Ureter (tissue), 1 donor: ENCODE measurements at places on chromosomes 4 and X.

DNA sequence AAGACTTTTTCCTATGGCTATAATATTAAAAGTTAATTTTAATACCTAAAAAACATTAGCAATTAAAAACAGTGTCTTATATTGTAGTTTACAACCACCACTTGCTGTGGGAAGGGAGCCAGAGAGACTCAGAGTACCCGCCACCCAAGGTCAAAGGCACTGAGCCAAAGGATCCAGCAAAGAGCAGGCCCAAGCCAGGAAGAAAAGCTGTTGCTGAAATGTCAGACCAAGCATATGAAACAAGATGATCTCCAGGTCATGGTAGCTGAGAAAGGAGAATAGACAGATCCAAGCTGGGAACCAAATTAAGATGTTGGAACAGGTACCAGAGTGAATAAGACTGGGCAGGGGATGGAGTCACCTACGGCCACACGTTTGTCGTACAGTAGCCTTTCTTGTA lies 18.8 kb upstream of the ATOH1 start:
- DNase-seq: no peak

DNA sequence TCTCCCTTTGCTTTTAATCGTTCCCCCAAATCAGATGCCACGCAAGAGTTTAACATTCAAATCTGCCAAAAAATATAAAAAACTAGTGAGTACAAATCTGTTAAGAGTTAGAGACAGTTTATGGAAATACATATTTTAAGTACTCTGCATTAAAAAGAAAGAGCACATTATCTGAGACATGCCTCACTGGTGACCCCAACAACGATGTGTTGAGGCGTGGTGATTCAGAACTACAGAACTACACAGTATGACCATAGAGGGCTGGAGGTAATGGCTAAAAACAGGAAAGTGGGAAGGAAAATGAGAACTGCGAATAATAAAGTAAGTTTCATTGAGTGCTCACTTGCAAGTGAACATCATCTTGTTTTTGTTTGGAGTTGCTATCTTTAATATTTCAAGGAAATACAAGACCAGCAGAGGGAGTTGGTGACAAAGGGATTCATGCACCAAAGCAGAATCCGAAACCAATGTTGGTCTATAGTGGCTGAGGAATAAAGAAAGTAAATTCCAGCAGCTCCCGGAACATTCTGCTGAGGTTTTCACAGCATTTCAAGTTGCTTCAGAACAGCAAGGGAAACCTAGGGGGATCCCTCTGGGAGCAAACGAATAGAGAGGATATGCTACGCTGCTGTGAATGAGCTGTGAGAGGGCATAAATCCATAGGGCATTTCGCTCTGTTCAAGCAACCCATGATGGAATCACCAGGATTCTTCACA lies 92.2 kb downstream of the DCHS2 start:
- no peak for DNase-seq

GRCh38 chrX:109264878-109265277 lies 217.0 kb downstream of the GUCY2F start:
- DNase-seq: no peak

DNA sequence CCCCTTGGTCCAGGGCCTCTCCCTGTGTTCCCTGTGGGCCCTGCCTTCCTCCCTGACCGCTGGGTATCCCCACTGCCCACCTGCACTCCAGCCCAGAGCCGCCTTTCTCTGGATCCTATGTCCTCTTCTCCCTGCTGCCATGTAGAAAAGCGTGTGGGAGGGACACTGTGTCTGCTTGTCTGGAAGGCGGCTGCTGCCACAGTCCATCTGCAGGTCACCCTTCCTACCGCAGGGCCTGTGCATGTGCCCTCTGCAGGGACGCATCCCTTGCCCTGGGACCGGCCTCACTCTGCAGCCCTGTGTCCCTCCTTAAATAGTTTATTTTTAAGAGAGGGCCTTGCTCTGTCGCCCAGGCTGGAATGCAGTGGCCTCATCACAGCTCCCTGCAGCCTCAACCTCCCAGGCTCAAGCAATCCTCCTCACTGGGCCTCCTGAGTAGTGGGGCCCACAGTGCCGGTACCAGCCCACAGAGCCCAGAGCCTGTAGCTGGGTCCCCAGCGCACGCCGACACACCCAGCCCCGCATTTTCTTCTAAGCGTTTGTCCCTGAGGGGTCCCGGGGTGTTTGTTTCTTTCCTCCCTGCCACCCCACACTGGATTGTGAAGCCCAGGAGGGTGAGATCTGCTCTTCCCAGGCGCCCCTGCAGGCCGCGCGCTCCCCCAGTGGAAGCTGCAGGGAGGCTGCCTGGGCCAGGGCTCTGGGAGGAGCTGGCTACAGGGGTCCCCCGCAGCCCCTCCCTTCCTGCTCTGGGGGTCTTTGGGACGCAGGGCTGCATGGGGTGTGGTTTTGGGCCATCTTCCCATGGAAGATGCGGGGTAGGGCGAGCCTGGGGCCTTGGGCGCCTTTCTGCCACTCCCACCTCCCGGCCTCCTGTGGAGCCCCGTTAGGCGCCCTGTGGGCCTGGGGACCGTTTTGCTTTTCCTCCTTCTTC lies 12.8 kb upstream of the NAT8L start:
- DNase-seq: no peak

GRCh38 chr4:4645743-4646142 lies 103.9 kb upstream of the STX18 start:
- DNase-seq: no peak

DNA sequence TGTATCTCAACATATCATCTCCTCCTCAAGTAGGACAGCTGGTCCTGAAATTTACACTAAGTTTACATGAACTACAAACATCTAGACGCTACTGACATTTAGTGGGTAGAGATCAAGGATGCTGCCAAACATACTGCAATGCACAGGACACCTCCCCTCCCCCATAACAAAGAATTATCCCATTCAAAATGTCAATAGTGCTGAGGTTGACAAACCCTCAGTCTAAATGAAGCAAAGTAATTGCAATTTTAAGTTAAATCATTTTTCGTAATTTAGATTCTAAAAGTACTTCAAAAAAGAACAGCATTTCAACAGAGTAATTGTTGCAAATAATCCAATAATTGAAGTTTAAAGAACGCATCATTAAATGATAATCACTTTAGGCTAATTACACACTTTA lies 1.2 kb downstream of the PRMT9 start:
- DNase-seq: no peak

DNA sequence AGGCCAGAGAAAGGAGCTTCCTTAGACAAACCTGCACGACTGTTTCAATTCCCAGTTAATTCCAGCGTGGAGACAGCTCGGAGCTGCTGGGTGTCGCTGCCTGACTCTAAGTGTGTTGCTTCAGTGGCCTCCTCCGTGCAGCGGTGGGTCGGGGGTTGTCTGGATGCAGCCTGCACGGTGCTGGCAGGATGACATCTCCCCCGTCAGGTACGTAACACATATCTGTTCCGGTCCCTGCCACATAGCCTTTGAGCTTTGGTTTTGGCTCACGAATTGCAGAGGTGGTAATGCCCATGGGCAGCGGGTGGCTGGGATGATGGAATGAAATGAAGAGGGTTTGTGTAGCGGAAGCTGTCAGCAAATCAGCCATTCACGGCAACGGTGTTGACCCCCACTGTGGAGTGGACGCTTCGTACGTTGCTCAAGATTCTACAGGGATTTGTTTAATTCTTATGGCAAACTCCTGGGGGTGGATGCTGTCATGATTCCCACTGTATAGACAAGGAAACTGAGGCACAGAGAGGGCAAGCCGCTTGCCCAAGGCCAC lies 33.7 kb upstream of the HMX1 start:
- no peak for DNase-seq

GRCh38 chr4:46937493-46937892 lies 28.4 kb upstream of the COX7B2 start:
- no peak for DNase-seq

GRCh38 chr4:119035951-119036737 lies 99.5 kb upstream of the MYOZ2 start:
- no peak for DNase-seq

GRCh38 chr4:103052779-103053178 lies 23.8 kb downstream of the SLC9B2 start:
- no peak for DNase-seq

DNA sequence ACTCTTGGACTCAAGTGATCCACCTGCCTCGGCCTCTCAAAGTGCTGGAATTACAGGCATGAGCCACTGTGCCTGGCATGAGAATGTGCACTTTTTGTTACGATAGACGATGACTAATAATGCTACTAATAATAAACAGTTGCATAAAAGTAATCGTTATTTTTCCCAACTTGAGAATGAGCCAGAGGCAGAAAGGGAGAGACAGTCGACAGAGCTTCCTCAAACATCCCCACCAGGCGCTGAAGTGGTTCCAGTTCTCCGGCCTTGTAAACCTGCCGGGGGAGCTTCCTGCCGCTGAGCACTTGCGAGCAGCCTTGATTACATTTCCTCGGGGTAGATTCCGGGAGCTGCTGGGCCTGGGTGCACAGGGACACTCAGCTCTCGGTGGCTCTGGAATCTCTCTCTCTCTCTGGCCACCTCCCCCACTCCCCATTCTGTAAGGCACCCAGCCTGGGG lies 8.9 kb upstream of the HTRA3 start:
- peak; percentile 74 for DNase-seq

- no peak for DNase-seq
These were observed 176.4 kb upstream of the GYPA start for GRCh38 chr4:144316869-144317268.

DNA sequence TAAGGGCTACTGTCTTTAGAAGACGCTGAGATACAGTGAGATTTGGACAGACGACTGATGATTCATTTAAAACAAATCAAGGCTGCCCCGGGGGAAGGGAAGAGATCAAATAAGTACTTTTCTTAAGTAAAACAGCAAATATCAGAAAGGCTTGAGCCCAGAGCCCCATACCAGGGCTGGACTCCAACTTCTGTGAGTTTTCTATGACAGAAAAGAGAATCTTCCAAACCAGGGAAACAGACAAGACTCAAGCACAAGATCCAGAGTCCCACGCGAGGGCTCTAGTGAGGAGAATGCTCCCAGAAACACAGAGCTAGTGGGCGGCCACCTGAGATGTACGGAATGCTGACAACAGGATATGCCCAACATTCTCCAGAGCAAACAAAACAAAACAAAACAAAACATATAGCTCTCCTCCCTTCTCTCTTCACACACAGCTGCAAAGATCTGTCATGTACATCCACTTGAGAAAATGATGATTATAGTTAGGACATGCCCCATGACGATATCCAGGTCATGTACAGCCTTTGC lies 13.1 kb downstream of the ACSL1 start:
- DNase-seq: no peak

- DNase-seq: no peak
These were observed 308.8 kb downstream of the SPRY1 start for GRCh38 chr4:123705419-123705818.

DNA sequence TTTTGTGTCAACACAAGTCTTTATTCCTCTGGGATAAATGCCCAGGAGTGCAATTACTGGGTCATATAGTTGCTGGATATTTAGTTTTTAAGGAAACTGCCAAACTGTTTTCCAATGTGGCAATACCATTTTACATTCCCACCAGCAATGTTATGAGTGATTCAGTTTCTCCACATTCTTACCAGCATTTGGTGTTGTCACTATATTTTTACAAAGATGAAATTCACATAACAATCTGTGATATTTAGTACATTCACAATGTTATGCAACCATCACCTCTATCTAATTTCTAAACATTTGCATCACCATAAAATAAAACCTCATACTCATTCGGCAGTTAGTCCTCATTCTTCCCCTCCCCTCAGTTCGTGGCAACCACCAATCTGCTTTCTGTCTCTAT lies 75.0 kb downstream of the MAMLD1 start:
- no peak for DNase-seq

DNA sequence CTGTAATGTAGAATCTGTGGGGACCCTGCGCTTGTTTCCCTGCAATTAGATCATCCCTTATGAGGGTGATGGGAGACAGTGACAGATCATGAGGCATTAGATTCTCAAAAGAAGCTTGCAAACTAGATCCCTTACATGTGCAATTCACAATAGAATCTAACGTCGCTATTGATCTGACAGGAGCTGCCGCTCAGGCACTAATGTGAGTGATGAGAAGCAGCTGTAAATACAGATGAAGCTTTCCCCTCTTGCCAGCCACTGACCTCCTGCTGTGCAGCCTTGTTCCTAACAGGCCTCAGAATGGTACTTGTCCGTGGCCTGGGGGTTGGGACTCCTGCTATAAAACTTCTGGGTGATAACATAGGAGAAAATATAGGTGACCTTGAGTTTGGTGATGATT lies 1076.8 kb downstream of the PDHA2 start:
- no peak for DNase-seq

DNA sequence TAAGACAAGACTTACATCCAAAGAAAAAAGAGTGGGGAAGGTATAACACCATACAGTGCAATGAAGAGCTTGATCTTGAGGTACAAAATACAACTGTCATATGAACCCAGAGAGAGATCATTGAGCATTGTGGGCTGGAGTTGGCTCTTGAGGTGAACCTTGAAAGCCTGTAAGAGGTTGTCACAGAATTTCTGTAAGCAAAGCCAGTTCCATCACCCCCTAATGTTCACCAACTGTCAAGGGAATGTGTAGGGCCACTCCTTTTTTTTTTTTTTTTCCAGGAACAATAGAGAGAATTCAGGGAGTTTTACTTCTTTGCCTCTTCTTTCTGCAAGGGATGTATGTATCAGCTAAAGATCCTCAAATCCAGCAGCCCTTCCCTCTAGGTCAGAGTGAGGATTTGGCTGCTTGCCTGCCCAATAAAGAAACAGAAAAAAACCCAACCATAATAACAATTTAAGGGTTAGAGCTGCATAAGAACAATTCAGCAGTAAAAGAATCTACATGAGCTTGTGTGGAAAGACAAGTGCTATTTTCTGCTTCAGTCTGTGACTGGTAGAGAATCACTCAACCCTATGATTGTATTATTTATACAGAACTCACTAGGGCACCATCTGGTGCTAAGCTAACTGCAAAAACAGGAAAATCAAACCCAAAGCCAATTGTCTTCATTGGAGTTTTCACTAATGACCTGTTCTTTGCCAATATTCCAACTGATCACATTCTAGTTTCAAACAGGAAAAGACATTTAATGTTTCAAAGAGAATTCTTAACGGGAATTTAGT lies 217.5 kb upstream of the TEX13C start:
- no peak for DNase-seq

DNA sequence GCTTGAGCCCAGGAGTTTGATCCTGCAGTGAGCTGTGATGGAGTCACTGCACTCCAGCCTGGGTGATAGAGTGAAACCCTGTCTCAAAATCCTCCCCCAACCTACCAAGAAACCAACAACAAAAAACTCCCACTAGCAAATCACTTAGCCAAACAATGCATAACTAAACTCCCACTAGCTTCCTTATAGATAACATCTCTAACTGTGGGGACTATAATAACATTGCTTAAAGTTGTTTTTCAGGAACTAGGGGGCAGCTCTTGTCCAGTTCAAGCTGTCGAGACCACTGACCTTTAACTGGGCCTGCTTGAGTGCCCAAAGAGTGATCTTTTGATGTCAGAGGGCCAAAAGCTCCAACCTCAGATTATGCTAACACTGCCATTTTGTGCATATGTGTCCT lies 81.7 kb downstream of the FREM3 start:
- no peak for DNase-seq

DNA sequence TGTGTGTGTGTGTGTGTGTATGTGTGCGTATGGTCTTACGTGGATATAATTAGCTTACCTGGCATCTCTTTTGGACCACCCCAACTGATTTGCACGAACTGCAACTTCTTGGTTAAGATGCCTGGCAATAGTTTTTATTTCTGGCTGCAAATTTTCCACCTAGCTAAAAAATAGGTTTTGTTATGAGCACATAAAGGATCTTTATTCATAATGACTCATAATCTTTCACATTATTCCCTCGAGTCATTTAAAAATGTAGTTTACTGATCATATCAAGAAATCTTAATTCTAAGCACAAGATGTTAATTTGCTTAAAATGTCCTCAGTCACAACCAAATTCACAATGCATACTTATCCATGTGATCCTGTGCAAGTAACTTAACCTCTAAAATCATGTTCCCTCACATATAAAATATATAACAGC lies 1.5 kb downstream of the COX18 start:
- DNase-seq: no peak
